ENCODE measurements at places on chromosomes 13 and 19.

- no peak for DNase-seq
Observed at GRCh38 chr19:35470128-35470527, 20.1 kb downstream of the KRTDAP start.

GRCh38 chr13:68369739-68370138, 1139.6 kb upstream of the PCDH9 start:
- DNase-seq = no peak

DNA sequence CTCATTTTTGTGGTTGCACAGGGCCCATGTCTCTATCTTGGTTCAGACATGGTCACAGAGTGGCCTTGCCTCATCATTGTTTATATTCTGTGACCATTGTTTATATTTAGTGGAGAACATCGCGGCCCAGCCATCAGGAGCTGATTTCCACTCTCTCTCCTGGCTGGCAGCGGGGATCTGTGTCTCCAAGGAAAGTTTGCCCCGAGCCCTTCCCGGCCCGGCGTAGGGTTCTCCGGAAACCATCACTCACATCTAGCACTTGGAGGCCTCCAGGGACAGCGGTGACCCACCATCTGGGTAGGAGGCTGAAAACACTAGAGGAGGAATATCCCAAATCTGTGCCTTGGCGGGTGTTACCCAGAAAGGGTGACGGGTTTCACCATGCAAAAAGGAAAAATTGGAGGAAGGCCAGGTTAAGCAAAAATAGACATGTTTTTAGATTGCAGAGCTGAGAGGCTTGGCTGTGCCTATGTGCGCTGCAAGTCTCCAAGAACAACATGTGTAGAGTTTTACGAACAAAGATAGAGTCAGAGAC, 726 bp upstream of the ZNF358 start:
- DNase-seq = no peak

DNA sequence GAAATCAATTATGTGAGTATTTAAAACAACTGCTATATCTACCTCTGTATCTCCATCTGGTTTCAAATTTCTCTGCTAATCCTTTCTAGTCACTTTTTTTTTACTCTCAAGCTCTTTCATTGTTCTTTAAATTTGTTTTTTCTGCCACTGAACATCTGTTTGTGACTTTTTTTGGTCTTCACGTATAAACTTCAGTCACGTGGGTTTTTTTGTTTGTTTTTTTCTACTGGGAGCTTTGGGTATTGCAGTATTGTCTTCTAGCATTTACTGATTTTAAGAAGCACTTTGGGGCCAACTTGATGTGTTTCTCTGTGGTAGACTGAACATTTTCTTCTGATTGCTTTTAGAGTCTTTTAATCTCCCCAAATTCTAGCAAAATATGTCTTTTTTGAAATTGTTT, 262.6 kb upstream of the RXFP2 start:
- DNase-seq = no peak

DNA sequence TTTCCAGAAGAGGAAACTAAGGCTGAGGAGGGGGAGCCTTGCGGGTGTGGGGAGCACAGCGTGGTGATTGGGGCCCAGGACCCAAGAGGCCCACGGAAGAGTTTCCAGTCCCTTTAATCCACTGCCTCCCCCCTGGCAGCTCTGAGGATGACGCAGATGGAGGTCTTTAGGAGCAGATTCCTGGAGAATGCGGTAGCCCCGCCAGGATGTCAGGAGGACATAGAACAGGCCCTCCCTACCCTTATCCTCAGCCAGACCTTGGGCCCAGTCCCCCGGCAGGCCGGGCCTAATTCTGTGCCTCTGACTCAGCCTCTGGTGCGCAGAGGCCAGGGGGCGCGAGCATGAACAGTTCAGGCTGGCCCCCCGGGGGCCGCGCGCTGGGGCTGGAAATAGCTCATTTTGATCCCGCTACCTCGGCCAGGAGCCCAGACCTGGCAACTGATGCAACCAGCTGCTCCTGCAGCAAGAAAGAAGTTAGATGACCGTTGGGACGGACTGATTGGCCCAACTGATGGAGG, 461 bp upstream of the HSPB6 start:
- DNase-seq = peak; percentile 57

DNA sequence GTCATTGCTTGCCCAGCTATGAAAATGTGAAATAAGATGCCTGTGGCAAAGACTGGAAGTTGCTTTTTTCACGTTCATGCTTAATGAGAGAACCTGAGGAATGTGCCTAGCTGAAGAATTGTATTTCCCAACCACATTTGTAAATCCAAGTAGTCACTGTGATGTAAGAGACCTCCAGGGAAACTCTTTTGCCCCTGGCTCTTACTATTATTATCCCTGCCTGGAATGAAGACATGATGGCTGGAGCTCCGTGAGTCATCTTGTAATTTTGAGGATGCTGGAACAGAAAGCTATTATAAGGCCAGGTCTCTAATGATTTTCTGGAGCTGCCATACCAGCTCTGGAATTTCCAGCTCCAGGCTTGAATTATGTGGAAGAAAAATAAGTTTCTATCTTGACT, 894.3 kb downstream of the DIAPH3 start:
- no peak for DNase-seq

GRCh38 chr19:38550376-38550775, 67.4 kb downstream of the MAP4K1 start:
- no peak for DNase-seq

- no peak for DNase-seq
Observed at GRCh38 chr19:5470264-5470671, 15.1 kb downstream of the ZNRF4 start.

GRCh38 chr19:38442736-38443135, 9.2 kb downstream of the RYR1 start:
- no peak for DNase-seq

DNA sequence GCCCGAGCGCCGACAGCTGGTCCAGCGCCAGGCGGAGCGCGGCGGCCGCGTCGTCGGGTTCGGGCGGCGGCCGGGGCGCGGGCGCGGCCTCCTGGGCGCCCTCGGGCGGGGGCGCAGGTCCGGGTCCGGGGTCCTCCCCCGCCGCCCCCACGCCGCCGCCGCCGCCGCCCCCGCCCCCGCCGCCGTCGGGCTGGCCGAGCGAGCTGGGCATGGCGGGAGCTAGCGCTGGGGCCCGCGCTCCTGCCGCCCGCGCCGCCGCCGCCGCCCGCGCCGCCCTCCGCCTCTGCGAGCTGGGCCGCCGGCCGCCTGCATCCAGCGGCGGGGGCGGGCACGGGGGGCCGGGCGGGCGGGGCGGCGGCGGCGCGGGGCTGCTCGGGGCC, 287 bp downstream of the MEX3D start:
- DNase-seq = no peak

GRCh38 chr13:100738176-100738855, 63.7 kb upstream of the TMTC4 start:
- DNase-seq = no peak

GRCh38 chr13:105518086-105518485, 1017.4 kb downstream of the EFNB2 start:
- DNase-seq = peak; percentile 47

DNA sequence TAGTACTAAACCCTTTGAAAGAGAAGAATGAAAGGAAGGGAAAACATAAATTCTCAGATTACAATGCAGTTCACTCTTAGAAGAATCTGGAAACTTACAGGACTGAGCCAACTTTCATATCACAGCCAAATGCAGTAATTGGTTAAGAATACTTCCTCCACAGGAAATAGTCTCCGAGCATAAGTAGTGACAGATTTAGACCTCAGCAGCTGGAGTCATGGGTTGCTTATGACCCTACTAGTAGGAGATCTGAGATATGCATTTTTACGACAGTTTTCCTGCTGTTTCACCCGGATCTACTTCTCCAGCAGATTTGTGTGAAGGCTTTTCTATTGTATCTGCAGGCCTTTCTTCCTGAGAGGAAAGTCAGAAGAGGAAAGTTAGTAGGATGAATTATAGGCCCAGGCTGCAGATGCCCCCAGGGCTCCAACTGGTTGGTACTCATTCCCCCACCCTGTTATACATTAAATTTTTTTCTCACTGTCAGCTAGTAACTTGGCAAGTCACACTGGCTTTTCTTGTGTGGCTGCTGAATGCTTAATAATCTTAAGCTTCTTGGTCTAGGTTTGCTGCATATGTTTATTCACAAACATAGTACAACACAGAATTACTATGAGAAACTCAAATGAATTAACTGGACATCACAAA, 1241.5 kb upstream of the MIR17HG start:
- DNase-seq = no peak

DNA sequence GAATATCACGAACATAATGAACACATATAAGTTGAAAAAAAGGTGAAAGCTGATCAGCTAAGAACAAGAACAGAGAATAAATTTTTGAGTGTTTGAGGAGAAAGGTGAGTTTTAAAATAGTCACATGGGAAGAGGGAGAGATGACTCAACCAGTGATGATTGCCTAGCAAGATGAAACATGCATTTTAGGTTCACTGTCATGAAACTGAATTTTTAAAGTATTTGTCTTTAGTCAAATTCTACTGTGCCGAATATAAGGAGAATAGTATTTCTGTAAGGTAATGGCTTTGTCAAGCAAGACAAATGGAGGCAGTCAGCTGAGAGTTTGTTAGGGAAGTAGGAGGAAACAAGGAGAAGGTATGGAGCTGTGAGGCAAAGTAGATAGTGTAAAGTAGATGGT, 2557.4 kb downstream of the PCDH9 start:
- no peak for DNase-seq

DNA sequence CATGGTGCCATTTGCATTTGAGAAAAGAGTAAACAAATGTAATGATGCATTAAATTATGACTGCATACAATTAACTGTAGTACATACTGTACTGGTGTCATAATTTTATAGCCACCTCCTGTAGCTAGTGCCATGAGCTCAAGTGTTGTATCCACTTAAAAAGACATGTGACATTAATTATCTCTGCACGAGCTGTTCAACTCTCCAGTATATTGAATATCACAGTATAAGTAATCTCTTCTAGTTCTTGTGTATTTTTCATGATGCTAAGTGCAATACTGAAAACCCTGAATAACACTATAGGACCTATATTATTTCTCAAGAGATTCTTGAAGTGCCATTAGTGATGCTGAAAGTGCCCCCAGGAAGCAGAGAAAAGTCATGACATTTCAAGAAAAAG, 387.3 kb downstream of the PCDH17 start:
- no peak for DNase-seq

GRCh38 chr19:39296906-39297305, 699 bp downstream of the IFNL1 start:
- no peak for DNase-seq

DNA sequence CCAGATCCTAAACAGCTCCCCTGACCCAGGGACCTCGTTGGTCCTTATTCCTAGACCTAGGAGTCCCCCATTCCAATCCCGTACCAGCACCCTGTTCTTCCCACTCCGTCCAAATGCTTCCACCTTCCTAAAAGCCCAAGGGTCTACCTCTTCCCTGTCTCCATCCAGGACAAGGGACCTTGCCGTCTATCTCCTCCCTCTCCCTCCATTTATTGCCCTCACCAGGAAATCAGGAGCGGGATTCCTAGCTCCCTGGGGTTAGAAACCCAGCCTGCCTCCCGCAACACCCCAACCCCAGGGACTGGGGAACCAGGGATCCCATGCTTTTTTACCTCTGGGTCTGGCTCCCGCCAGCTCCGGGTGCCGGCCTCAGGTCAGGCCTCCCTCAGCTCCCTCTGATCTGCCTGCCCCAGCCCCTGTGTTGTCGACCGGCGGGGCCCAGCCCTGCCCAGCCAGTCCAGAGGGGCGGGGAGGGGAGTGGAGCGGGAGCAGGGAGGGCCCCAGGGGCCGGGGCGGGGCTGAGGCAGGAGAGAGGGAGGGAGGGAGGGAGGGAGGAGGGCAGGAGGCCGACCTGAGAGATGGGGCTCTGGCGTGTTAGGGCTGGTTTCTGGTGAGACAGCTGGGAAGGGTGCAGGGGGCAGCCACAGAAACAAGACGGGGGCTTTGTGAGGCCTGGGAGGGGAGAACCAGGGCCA, at the start of gene B3GNT8:
Gene B3GNT8 (minus strand): TSS at position 423 of the 695 bp plus-strand sequence. CDS start 596 bp downstream, outside the sequence.
- DNase-seq = no peak

- no peak for DNase-seq
Observed at GRCh38 chr13:113348591-113348990, 15.3 kb downstream of the GRTP1 start.

GRCh38 chr19:19624032-19624570, 3.9 kb downstream of the LPAR2 start:
- no peak for DNase-seq

DNA sequence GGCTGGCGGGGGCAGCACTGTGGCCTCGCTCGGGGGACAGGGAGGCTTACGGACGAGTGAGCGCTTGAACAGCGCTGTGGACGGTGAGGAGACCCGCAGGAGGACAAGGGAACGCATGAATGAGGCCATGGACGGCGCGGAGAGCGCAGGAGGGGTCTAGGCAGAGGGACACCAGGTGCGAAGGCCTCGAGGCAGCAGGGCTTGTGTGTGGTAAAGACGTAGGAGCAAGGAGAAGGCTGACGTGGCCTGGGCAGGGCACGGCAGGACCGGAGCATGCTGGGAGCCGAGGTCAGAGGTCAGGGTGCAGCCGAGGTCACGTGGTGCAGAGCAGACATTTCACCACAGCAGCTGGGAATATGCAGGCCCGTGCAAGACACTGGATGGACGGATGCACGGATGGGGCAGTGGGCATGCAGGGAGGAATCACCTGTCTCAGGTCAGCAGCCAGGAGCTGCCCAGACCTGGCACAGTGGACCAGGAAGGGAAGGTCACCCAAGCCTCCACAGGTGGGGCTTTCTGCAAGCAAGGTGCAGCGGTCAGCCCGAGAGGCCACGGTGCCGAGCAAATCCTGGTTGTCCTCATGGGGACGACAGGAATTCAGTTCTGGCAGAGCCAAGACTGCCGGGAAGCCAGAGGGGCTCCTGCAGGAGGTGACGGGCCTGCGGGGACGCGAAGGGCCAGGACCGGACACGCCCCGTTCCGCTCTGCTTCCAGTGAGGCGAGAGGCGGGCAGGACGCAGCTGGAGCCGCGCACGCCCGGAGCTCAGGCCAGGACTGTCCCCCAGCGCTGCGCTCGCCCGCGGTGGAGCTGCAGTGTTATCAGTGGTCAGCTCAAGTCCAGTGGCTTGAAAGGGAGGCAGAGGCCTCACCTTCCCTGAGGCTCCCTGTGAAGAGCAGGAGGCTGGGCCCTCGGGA, 72.2 kb downstream of the RASA3 start:
- DNase-seq = no peak

DNA sequence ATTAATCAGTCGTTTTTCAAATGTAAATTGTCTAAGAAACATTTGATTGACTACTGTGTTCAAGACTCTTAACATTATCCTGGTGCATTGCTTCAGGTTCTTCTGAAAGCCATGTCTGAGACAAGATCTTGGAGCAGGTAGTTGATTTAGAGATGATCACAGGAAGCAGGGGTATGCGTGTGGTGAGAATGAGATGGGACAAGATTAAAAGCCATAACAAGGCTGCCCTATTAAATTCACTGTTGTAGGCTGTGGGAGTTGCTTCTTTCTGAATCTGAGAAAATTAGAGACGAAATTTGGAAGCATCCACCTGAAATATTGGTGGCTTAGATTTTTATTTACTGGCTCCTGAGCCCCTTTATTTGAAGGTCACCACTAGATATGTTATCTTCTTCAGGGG, 687.4 kb upstream of the SLITRK6 start:
- no peak for DNase-seq

DNA sequence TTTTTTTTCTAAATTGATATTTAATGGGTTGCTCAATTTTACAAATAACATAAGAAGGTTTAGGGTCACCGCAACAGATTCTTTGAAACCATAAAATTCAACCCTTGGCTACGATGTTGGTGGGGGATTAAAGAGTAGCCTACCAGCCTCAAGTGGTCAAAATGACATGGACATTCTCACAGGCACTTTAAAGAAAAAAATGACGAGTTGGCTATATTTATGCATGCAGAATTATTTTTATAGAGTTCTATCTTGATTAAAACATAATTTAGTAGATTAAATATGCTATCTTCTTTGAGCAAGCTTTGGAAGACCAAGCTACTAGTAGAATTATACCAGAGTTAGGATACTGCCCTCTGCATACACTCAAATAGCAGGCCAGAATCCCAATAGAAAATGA, 293.0 kb downstream of the DCT start:
- DNase-seq = no peak
